B cell (primary cell): ENCODE measurements at places on chromosomes 7 and 10. TPM values are rescaled to one million over a fixed set of nuclear protein-coding genes. Genes with fewer than 3 reads are reported as not detected.
A peak's percentile ranks its signal among the peaks of the same experiment; 100 is the strongest.

- DNase-seq: peak; percentile 53
These were observed at the start of gene SAMD9L for GRCh38 chr7:93148144-93148543. Gene SAMD9L (minus strand): TSS chr7:93148385. CDS start chr7:93135971, 12,414 bp downstream.

DNA sequence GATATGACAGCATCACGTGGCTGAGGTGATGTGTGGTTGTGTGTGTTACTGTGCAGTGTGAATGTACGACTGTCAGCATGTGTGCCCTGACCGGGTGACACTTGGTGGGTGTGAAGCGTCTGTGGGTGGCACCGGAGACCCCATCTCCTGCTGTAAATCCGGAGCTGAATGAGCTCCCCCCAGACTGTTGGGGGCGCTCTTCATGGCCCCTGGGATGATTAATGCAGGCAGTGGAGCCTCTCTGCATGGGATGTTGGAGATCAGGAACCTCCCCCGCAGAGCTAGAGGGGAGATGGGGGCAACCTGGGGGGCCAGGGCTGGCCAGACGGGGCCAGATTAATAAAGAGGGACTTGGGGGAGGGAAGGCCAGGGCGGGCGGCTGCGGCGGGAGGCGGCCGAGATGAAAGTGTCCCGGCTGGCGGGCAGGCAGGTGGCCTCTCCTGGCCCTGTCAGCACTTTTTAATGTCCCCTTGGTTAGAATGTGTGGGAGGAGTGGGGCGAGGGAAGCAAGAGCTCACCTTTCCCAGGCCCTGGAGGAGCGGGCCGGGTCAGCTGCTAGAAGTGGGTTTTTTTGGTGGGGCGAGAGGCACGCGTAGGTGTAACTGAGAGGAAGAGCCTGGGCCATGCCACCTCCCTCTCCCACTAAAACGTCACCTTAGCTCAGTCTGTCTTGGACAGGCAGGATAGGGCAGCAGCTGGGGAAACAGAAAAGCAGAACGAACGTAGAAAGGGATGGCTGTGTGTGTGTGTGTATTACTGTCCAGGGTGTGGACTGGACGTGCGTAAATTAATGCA lies 34.1 kb downstream of the HIF1AN start:
- DNase-seq: no peak

GRCh38 chr7:130476297-130477150 lies 15.4 kb upstream of the MEST start:
- DNase-seq: no peak

The SLC25A28 gene
- 96.4 and 106 TPM in 2 replicates for total RNA-seq

DNA sequence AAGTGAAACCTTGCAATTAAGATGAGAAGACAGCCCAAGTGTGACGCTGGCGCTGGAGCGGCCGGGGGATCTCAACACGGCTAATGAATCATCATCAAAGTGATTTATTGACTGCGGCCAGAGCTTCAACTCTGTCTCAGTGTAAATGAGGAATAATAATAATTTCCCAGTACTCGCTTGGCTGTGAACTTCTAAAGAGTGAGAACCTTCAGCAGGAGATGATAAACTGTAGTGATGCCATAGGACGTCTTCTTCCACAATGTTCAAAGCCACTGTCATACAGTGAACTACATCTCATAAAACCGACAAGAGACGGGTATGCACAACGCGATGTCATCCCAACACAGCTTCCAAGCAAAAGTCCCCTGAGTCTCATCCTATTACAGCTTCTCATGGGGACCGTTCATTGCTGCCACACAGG lies 123.6 kb upstream of the NOBOX start:
- DNase-seq: no peak

- no peak for DNase-seq
These were observed 590.4 kb upstream of the PFKP start for GRCh38 chr10:2476812-2477553.

- no peak for DNase-seq
These were observed 262.0 kb downstream of the PRPF18 start for GRCh38 chr10:13848520-13849445.

DNA sequence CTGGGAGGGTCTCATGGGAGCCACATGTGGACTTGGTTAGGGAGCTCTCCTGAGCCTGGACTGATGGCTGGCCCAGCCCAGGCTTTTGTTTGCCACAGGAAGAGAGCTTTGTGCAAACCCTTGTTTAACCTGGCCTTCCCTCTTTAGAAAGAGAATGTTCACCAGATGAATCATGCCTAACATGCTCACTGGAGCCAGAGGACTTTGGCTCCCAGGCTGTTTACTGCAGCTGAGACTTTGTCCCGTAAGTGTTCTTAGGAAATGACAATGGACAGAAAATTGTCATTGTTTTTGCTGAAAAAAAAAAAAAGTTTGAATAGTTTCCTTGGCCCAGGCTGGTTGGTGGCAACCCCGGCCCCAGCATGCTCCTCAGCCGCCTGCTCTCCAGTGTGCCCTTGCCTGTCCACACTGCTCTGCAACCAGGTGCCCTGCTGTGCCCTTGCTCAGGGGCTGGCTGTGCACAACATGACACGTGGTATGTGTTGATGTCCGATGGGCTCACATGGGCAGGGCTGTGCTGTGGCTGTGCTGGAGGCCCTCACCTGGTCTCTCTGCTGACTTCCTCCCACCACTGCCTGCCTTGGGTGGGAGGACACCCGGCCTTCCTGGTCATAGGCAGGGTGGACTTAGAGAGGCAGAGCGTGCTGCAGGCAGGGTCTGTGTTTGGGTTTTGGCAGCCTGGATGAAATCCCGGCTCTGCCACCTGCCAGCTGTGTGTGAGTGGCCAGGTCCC lies 215.3 kb upstream of the ZNF32 start:
- no peak for DNase-seq

DNA sequence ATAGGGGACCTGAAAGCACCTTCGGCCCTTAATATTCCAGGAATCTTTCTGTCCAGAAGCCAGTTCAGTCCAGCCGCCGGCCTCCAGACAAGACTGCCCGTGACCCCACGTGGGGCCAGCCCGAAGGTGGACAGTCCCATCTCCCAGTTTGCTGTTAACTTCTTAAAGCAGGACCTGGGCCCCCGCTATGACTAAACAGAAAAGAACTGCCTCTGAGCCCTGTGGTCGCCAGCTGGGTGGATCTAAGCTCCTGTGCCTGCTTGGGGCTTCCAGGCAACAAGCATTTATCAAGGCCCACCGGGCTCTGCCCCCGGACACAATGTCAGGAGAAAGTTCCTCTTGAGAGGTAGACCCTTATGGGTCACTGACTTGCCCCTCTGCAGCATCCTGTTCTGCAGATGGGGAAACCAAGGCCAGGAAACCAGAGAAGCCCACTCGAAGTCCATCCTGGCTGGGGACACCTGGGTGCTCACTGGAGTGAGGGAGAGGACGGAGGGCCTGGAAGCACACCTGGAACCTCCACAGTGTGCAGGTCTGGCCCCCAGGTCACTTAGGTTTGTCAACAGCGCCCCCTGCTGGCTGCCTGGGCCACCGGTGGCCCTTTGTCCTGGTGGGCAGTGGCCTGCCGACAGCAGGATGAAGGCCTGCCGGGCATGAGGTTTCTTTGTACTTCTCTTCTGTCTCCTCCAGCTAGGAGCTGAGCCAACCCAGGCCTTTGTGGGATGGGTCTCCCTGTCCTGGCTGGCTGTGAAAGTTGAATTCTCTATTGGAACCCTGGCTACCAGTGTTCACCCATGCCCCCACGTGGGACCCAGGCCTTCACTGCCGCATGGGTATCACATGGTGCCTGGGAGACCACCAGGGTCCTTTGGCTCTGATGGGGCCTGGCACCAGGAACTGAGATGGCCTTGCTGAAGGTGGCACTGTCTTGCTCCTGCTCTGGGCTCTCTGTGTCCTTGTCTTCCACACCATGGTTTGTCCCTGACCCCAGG lies 128.0 kb downstream of the ZMIZ1 start:
- peak; percentile 74 for DNase-seq

DNA sequence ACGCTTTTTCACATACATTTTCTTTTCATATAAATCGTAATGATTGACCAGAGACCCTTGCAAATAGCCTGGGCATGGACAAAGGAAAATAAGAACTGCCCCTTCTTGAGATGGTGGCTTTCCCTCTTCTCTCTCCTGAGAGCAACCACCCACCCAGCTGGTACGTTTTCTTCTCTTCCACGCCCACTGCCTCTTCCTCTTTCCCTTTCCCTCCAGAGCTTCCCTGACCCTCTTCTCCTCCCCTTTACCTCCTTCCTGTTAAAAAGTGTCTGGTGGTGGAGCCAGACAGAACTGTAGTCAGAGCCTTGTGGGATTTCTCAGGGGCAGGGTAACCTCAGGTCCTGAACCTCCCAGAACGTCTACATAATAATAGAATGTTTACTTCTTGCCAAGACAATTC lies 23.2 kb downstream of the GPR141 start:
- DNase-seq: no peak

- no peak for DNase-seq
These were observed 140.9 kb downstream of the ADCYAP1R1 start for GRCh38 chr7:31192986-31193385.

DNA sequence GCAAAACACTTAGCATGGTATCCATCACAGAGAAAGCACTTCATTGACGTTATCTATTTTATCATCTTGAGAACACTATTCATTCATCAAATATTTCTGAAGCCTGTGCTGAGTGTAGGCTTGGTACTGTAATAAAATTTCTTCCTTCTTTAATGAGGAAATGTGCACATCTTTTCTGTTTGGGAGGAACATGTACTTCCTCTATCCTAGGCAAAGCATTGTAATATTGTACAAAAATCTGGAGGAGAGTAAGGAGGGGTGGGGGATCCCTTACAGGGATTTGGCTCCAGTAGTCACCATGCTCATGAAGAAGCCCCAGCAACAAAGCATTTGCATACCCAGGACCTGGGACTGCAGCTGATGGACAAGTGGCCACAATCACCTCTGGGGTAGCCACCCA lies 39.9 kb upstream of the SORCS3 start:
- no peak for DNase-seq

GRCh38 chr10:86195521-86196157 lies 171.0 kb downstream of the GRID1 start:
- DNase-seq: no peak

DNA sequence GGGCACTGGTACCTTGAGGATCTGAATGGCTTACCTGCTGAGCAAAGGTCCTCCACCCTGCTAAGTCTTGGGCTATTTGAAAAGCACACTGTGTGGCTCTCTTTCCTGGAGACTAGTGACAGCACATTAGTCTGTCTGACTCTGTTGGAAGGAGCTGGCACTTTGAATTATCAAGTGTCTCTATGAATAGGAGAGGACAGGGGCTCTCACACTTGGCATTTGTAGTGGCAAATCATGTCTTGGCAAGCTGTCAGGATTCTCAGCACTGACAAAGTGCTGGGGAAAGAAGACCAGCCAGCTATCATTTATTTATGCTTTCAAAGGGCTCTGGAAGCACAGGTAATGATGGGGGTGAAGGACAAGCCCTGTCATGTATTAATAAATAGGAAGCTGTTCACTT lies 62.8 kb downstream of the MTPN start:
- DNase-seq: no peak

The CPN1 gene
- total RNA-seq: not detected in 2 replicates

DNA sequence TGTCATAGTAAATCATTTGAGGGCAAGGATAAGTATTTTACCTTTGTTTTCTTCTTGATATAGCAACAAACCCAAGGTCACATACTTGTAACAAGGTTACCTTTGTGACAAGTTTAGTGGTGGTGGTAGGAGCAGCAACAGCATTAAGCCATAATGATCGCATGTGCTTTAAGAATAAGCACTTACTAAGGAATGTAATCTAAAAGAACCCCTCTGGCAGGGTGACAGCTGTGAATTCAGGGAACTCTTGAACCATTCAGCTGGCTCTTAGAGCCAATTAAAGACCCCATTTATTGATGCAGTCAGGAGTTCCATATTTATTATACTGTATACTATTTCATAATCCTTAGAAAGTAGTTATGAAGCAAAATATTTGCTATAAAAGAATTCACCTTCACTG lies 370.8 kb downstream of the EXOC4 start:
- DNase-seq: no peak

DNA sequence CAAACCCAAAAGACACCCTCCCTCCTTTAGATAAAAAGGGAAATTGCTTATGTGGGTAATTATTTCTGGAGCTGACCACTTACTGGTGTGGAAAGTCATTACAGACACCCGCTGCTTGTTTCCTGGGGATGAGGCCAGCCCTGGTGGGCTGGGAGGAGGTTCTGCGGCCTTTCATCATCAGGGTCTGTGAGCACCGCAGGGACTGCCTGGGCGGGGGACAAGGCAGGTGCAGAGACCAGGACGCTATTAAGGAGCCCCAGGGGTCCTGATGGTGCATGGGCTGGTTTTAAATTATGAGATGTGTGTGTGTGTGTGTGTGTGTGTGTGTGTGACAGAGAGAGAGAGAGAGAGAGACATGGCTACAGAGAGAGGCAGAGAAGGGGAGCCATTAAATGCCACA lies 171.2 kb downstream of the DNAJB6 start:
- no peak for DNase-seq
